Activated B cell treated with CpG ODN at 0.5 μM for 24 hours (primary cell): ENCODE measurements at places on chromosomes 4 and X.

DNA sequence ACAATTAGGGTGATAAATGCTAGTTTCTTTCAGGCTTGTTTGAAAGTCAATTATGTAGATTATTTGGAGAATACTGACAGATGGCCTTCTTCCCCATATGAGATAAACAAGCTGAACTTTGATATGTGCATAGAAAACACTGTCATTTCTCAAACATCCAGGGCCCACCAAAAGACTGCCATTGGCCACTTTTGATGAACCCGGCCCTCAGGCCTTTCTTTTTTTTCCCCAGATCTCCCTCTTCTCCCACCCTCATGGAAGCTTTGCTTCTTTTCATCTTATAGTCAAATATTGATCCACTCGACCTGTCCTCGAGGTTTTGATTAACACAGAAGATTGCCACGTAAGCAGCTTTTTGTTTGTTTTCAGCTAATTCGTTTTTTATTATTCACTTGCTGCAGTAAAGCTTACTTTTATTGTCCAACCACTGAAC is 377.4 kb downstream of the SMARCA1 start:
- no peak for DNase-seq

- no peak for DNase-seq
Observed at GRCh38 chrX:78199851-78200250, 60.4 kb upstream of the TAF9B start.

DNA sequence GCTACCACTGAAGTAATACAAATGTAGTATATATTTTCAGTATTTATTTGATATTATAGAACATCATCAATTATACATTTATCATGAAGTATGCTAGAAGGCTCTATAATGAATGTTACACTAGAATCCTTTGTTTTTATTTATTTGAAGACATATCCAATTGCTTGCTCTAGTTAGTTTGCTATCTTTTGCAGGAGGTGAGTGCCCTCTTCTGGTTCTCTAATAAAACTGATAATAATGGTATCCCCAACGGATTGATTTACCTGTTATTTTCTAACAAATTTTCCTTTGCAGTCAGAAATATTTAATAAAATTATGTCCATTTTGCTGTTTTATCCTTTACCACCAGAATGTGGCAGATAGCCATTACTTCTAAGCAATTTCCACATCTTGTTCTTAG is 274.3 kb upstream of the TACR3 start:
- no peak for DNase-seq

- DNase-seq = no peak
Observed at GRCh38 chr4:183758758-183759447, 99.8 kb downstream of the TRAPPC11 start.

DNA sequence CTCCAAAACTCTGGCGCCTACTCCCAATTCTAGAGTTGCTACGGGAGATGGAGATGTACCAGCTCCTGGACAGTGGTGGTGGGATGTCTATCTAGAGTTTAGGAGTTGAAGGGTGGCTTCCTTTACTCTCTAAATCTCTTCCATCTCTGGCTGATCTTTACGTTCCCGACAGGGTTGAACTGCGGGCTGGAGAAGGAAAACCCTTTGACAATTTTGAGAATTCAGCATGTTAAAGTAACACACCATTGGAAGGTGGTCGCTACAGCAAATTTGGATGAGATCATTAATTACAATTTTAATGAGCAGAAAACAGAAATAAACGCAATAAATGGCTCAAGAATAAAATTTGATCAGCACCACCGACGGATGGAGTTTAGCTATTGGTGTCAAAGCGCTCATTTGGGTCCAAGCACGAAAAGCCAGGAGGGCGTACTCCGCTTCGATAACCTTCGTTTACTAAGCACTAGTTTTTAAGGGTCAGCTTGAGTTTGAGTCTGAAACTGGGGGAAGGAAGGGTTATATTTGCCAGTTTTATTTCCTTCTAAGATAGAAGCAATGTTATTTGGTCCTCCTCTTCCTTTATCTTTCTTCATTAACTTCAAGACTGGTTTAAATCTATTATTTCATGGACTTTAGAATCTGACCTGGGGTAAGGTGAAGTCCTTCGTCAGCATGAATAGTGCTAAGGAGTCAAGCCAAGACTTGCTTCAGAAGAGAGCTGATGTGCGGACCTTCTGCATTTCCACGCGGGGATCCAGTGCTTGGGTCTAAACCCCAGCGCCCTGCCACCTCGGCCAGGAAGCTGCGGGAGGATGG is 1.5 kb upstream of the NKX6-1 start:
- DNase-seq = no peak

GRCh38 chrX:15448010-15448639 is 45.0 kb downstream of the PIR start:
- DNase-seq = no peak

DNA sequence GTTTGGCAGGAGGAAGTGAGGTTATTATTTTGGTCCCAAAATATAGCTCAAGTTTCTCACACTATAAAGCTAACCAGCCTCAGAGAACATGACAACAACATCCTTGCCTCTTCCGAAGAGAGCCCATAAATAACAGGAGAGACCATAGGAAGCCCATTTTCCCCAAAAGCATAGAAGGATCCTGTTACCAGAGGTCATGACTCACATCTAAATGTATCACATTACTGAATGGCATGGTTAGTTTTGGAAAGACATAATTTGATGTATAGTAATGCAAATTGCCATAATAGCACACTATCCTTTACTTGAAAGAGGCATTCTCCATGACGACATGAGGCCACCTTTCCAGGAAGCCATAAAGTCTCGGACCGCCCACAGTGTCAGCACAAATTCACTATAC is 238.8 kb upstream of the GRIA3 start:
- DNase-seq = no peak

DNA sequence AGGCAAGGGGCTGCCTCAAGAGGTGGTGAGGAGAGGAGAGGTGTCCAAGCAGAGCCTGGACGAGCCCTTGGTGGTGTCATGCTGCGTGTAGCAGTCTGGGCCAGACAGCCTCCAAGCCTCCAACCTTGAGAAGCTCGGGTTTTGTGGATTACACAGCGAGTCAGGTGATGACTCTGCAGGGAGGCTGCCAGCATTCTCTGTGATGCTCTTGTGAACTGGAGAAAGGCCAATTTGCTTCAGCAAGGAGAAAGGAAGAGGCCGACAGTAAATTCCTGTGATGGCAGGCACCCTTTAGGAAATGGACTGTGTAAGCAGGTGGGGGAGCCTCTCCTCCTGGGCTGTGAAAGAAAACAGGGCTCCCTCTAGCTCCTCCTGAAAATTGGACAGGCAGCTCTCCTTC is 36.0 kb upstream of the CD99L2 start:
- no peak for DNase-seq

DNA sequence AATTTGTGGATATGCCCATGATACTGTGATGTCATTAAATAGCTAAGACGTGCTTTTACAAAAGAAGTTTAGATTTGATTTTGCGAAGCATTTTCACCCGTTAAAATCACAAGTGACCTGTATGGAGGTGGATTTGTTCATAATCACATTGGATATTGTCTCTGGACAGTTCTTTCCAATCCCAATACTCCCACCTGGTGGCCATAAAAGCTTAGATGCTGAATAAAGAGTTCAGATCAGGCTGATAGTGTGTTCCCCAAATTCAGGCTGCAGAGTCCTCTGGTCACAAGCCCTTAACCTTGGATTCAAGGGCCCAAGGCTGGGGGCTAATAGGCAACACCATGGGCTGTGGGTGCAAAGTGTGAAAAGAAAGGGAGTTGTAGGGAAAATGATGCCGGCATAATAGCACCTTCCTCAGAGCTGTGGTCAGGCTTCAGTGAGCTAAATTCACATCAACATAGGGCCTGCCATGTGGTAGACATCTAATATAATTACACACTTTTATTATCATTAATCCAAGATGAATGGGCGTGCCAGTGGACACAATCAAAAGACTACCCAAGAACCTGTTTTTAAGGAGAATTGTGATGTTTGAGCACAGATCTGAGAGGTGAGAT is 28.1 kb downstream of the SMIM43 start:
- DNase-seq = no peak

DNA sequence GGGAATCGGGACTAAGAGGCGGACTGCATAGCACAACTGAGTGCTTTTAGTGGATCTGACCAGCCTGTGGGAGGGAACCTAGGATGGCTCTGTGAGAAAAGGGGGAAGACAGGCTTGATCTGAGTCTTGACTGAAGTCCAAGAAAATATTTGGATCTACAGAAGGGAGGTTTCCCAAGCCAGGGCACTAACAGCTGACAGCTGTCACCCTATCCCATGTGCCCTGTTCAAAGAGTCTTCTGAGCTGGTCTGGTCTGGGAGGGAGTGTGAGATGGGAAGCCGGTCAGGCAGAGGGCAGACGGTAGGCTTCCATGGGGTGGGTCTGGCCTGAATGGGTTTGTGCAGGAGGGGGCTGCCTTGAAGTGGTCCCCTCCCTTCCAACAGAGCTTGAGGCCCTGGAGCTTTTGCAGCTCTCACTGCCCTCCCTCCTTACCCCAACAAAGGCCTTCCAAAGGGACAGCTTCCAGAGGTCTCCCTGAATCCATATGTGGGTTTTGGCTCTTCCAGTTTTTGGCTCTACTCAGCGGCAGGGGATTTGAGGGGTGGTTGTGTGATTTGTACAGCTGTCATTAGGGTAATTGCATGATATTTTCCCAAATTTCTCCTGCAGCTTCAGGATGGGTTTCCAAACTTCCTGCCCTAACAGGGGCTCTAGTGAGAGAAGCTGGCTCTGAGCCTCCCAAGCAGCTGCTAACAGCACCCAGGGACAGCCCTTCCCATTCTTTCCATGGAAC is 643.7 kb downstream of the BCOR start:
- no peak for DNase-seq

GRCh38 chrX:57595381-57595811 is 3.6 kb downstream of the ZXDB start:
- DNase-seq = no peak

DNA sequence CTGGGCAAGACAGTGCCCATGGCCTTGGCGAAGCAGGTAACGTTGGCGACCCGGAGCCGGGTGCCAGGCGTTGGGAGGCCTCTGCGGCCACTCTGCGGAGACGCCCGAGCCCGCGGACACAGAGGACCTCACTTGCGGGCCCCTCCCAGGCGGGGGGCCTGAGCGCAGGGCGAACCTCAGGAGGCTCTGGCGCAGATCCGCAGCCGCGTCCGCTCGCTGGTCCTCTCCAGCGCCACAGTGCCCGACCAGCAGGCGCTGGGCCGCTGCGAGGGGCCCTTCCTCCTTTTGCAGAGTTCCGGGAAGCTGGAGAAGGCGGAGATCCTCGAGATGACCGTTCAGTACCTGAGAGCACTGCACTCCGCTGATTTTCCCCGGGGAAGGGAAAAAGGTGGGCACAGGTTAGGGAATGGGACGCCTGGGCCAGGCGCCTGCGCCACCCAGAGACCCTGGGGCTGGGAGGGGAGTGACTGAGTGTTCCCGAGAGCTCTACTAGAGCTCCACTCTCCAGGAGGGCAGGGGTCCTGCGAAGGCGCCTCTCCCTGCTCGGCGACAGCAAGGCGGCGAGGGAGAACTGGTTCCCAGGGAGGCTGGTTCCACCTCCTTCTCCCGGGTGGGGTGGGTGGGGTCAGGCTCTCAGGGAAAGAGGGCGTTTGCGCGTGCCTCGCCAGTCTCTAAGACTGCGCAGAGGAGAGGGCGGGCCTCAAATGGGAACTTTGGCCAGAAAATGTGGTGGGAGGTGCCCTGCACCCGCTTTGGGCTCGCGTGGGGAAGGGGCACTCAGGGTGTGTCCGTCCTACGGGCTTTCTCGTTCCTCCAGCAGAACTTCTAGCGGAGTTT is 1.4 kb downstream of the HELT start:
- no peak for DNase-seq

- DNase-seq = no peak
Observed at GRCh38 chrX:129781680-129782495, 2.1 kb downstream of the SASH3 start.

DNA sequence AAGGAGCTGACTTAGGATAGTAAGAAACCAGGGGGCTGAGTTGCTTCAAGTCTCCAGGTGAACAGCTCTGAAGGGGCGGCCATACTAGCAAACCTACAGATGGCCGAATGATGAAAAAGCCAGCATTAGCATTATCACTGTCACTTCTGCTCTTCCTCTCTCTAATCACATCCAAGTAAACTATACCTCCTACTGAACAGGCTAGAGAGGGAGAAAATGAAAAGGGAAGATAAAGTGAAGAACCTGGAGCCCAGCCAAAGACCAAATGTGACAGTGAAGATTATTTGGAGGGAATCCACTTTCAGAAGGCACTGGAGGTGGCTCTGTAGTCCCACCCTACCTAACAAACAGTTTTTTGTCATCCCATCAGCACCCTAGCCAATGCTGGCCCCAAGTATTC is 50.4 kb upstream of the PRPS1 start:
- no peak for DNase-seq

DNA sequence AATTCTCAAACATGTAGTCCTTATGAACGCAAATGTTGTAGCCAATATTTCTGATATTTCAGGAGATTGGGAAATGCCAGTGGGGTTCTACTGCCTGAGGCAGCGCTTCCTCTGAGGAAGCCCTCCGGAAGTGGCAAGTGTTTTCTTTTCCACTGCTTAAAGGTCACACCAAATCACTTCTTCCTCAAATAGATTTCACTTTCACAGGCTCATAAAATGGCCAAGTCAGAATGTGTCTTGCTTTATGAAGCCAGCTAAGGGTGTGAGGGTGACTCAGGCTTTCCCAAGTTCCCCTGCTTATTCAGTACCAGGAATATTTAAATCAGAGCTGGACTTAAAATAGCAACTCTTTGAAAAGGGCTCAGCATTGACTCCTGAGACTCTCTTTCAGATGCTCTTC is 514.2 kb upstream of the DIPK2B start:
- DNase-seq = no peak

GRCh38 chr4:88828842-88829571 is 131.4 kb upstream of the NAP1L5 start:
- no peak for DNase-seq

- no peak for DNase-seq
Observed at GRCh38 chrX:113973706-113974105, 610.2 kb upstream of the HTR2C start.

GRCh38 chr4:150852216-150852615 is 162.9 kb downstream of the LRBA start:
- no peak for DNase-seq

DNA sequence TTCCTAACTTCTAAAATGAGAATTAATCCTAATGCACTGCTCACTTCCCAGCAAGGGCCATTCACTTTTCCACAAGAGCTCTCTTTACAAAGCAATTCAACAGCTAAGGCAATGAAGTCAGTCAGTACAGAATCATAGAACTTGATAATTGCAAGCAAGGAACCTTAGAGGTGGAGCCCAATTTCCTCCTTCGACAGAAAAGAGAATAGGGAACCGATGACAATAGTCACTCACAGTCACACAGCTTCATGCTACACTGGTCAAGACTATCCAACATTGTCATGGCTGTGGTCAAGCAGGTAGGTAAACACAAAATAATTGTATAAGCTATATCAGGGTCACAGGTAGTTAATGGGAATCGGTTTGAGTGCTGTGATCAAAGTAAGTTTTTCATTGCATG is 90.0 kb downstream of the ELOVL6 start:
- DNase-seq = no peak

DNA sequence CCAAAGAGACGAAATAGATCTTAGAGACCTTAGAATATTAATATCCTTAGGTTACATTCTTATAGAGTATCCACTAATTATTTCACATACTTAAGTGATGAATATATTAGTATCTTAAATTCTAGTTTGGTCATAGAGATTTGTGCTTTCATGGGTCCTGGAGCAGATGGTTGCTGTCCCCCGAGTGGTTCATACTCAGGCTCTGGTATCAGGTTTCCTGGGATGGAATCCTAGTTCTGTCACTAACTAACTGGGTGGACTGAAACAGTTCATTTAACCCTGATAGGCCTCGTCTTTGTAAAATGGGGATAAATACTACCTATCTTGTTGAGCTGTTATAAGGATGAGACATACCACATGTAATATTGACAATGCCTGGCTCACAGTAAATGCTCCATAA is 264.6 kb downstream of the TENM3 start:
- no peak for DNase-seq
